ENCODE measurements at places on chromosomes 11 and 22.

GRCh38 chr22:32849501-32849900 lies 48.0 kb downstream of the TIMP3 start:
- DNase-seq: no peak

- DNase-seq: no peak
Measured at GRCh38 chr11:10308201-10308954, 3.5 kb downstream of the ADM start.

DNA sequence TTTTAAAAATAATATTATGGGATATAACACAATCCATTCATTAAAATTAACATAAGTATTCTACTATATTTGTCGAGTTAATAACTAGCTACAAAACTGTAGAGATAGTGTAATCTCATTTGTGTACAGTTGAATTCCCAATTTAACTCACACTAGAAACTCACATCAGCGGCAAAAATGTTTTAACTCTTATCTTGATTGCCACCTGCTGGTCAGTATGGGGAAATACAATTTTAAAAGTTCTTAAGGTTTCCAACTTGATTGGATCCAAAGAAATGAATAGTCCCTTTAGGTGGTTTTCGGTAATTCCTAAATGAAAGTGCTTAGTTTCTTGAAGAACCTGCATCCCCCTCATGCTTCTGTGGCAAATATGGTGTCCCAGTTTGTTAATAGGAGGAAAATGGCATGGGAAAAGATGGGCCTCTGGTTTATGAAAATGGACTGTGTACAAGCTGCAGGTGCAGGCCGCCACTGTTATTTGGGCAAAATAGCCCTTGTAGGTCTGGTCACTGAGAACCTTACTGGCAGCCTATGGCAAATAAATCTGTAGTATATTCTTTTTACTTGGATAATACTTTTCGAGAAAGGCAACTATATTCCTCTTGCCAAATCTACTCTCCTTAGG lies 33.7 kb upstream of the SLC17A6 start:
- DNase-seq: no peak

GRCh38 chr11:32817181-32817851 lies 12.4 kb upstream of the PRRG4 start:
- DNase-seq: no peak

GRCh38 chr11:35678975-35679374 lies 16.4 kb downstream of the TRIM44 start:
- DNase-seq: no peak

Measured in T-helper 2 cell (primary cell).